Dermis blood vessel endothelial cell (primary cell): ENCODE measurements at places on chromosomes 4 and X. TPM values are rescaled to one million over a fixed set of nuclear protein-coding genes. Genes with fewer than 3 reads are reported as not detected.

DNA sequence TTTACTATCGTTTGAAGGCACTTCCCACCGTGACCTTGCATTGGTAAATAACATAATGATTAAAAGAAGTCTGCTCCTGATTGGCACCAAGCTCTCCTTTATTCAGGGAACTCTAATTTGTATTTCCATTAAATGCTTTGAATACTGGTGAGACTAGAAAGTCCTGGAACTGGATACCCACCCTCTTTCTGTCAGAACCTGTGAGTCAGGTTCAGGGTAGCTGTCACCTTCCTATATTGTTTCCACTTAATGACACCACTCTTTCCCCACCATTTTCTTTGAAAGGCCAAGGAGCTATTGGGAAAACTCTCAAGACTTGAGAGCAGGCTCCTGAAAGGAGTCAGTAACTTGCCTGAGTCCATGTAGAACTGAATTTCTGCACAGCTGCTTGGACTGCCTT lies 55.9 kb upstream of the RASSF6 start:
- DNase-seq, result no peak

DNA sequence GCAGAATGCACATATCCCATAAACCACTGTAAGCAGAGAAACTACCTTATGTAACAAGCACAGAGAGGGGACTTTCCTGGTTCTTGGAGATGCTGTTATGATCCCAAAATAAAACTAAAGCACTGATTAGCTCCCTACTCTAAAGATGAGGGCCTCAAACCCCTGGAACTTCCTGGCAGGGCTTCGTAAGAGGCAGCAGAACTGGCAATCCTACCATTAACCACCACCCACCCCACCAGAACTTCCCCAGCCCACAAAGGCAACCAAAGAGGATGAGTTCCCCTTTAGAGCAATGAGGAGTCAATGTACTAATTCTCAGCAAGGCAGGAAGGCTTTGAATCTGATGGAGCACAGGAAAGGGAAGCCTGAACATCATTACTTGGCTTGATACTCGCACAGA lies 436.5 kb upstream of the FRG1 start:
- no peak for DNase-seq

DNA sequence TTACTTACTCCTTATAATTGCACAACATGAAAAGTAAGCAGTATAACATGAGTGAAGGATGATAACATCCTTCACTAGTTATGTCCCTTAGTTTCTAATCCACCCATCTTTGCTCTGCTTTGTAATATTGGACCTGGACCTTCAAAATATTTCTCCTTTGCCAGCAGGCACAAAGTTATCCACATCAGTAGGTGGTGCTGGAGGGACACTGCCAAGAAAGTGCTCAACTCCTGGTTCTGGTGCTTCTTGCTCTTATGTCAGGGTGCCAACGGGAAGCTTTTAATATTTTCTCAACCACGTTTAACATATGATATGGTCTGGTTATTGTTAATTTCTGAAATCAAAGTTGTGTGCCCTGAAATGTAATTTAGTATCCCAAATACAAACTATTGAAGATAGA lies 49.1 kb downstream of the TMEM165 start:
- DNase-seq, result peak; percentile 49

The TBC1D14 gene
- total RNA-seq, result 28.2 and 30.0 TPM in 2 replicates

The ANKRD50 gene
- total RNA-seq, result 60.9 and 89.9 TPM in 2 replicates

DNA sequence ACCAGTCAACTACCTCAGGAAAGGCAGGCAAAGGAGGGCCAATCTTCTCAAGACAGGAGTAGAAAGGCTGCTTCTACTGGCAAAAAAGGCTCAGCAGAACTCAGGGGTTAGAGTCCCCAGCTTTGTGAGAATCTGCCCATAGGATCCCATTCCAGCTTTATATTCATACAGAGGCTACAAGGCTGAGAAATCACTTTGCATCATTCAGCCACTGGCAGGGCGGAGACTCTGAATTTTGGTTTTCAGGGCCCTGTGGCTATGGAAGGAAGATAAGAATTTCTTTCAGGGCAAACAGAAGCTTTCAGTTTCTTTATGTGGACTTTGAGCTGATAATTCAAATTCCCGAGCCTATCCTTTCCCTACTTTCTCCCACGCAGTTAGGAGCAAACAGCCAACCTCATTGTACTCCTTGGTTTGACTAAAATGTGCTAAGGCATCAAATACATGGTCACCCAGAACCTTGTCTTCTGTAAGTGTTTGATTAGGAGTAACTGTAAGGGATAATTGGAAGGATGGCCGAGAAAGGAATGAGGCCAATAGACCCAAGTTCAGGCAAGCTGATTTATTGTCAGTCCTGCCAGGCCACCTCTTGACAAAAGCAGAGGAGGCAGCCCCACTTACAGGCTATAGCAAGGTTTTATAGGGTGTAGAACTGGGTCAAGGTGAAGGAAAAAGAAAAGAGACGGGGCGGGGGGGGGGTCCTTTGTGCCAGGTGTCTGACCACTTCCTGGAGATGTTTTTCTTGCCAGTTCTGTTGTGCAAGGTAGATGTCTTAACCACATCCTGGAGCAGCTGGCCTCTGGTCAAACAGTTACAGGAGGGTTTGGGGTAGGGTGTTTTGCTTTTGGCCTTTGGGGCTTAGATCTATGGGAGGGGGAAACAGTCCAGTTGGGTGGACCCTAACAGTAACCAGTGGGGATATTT lies 165.3 kb upstream of the PPP1R2C start:
- DNase-seq, result no peak

The SPANXN4 gene
- not detected in 2 replicates for total RNA-seq

DNA sequence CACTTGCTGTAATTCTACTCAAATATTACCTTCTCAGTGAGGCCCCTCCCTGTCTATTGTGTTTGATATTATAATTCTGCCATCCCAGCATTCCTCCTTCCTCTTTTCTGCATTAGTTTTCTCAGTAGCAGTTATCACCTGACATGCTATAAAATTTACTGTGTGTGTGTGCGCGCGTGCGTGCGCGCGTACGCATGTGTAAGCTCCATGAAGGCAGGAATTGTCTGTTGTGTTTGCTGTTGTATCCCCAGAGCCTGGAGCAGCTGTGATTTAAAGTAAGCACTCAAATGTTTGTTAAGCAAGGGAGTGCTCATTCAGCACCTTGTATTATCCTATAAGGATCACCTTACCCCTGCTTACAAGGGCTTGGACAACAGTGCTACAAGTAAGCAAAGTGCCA lies 8.6 kb downstream of the SRD5A3 start:
- DNase-seq, result no peak

DNA sequence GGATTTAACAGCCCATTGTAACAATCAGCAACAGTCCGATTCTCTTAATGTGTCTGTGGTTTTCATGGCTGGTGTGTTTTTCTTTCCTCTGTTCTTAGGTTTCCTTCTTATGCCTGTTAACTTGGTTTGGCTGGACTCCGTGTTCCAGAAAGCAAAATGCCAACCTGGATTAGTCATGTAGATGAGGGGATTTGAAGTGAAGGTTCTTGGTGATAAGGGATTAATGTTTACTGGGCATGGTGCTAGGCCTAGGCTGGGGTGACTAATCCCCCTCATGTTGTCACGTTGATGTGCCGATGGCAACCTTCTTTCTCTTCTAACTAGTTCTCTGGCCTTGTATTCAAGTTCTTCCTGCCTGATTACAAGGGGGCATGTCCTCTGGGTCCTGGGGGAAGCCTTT lies 85.9 kb downstream of the REPS2 start:
- peak; percentile 42 for DNase-seq

GRCh38 chr4:100042711-100043110 lies 92.6 kb upstream of the H2AZ1 start:
- no peak for DNase-seq

The USP26 gene
- total RNA-seq, result not detected in 2 replicates

- DNase-seq, result no peak
These were observed 51.0 kb downstream of the ADGRL3 start for GRCh38 chr4:61251129-61251528.

GRCh38 chrX:40734971-40735324 lies 394 bp downstream of the MED14 start:
- peak; percentile 37 for DNase-seq

- peak; percentile 76 for DNase-seq
These were observed 112.3 kb downstream of the KLHL8 start for GRCh38 chr4:87108142-87108546.

The VCX3B gene
- not detected in 2 replicates for total RNA-seq

DNA sequence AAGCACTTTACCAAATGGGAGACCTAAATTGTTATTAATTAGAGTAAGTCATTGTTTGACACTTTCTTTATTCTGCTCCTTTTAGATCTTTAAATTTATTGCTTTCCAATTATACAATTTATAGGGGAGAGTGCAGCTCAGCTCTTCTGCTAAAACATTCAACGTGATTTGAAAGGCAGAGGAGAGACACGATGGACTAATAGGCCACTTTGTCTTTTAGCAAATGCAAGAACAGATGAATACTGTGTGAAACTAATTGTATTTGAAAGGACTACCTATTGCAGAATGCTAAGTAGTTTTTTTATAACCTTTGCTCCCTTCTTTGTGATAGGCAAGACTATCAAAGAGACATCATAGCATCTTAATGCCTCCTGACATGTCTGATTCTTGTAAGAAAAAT lies 320.4 kb upstream of the KLF3 start:
- DNase-seq, result no peak

The MAGEA3 gene
- not detected in 2 replicates for total RNA-seq

DNA sequence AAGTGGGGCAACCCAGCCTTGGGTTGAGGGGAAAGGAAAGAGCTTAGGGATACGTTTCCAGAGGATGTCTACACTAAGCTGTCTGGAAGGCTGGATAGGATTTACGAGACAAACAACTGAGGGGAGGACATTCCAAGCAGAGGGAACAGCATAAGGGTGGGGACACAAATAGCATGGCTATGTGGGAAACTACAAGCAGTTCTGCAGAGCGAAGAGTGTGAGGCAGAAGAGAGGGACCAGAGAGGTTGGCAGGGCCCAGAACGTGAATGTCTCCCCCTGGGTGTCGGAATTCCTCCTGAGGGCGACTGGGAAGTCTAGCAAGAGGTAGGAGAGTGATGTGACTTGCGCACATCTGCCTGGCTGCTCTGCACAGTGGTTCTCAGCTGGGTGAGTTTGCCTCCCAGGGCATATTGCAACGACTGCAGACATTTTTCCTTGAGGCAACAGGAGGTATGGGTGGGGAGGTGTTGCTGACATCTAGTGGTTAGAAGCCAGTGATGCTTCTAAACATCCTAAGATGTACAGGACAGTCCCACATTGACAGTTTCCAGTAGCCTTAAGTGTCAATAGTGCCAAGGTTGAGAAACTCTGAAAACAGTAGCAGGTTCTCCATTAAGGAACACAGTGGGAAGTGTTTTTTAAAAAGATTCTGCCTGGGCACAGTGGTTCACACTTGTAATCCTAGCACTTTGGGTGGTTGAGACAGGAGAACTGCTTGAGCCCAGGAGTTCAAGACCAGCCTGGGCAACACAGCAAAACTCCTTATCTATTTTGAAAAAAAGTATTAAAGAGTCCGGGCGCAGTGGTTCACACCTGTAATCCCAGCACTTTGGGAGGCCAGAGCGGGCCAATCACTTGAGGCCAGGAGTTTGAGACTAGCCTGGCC lies 9.2 kb downstream of the NDUFA1 start:
- DNase-seq, result peak; percentile 71

DNA sequence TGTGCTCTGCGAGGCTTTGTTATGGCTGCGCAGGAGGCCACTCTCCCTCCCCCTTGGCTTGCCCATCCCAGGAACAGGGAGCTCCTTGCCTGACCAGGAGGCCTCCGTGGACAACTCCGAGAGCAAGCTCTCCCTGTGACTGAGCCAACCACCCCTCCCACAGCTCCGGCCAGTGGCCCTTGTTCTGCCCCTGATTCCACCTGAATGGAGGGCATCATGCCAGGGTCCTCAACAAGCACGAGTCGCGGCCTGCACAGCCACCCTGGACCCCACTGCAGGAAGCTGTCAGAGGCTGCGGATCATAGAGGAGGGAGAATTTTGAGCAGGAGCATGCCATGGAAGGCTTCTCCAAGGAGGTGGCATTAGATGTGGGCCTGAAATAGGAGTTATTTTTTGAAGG lies 44.8 kb upstream of the GRPEL1 start:
- no peak for DNase-seq

GRCh38 chrX:15468036-15468435 lies 25.1 kb downstream of the PIR start:
- DNase-seq, result peak; percentile 51

GRCh38 chr4:164512124-164512523 lies 241.8 kb upstream of the SMIM31 start:
- DNase-seq, result no peak

- DNase-seq, result no peak
These were observed 15.7 kb downstream of the CFAP99 start for GRCh38 chr4:2434420-2434819.
